ENCODE measurements at places on chromosomes 13 and 19.

DNA sequence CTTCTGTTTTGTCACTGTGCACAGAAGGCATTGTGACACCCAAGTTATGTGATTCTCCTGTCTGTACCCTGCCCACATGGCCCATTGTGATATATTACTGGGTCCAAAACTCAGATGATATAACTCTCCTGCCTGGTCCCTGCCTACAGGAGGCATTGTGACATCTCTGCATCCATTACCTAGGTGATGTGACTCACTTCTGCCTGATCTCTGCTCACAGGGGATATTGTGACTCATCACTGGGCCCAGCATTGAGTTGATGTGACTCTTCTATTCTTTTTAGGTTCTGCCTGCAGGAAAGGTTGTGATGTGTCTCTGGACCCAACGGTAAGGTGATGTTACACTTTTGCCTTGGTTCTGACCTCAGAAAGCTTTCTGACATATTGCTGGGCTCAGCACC, 67.9 kb upstream of the ZNF724 start:
- DNase-seq: no peak

DNA sequence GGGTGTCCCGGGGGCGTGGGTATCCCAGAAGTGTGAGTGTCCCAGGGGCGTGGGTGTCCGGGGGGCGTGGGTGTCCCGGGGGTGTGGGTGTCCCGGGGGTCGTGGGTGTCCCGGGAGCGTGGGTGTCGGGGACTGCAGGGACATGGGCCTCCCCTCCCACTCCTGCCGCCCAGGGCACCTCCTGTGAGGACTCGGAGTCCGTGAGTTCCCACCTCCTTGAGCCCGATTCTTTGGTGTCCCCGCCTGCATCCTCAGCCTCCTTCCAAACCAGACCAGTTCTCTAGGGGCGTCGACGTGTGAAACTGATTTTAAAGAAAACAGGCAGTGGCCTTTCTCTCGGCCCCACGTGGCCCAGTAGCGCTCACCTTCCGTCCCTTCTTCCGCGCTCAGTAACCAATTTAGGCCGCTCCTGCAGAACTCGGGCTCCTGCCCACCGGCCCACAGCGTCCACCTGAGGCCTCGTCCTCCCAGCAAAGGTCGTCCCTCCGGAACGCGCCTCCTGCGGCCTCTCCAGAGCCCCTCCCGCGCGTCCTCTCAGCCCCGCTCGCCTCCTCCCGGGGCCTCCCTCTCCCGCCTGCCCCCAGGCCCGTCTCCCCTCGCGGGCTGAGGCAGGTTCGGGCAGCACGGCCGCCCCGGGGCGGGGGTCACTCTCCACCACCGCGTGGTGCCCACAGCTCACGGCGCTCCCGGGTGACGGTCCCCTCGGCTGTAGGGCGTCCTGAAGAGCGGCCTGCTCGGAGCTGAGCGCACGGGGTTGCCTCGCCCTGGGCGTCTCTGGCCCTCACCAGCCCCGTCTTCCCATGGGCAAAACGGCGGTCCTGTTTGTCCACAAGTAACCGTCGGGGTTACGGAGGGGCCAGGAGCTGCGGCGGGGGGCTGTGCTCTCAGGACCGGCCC, 3.8 kb downstream of the F7 start:
- DNase-seq: no peak

DNA sequence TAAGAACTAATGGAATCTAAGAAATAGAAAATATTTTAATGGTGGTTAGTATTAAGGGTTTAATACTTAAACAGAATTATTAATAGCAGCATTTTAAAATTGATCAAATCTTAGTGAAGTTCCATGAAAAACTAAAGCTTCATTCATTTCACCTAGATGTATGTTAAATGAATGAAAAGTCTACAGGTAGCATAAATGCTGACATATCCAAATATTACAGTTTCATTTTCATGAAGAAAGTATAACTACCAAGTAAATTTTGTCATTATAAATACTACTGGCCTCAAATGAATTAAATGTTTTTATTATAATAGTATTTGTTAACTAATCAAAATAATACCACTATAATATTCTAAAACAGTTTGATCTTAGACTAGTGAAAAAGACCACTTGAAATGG, 403.3 kb downstream of the LIG4 start:
- no peak for DNase-seq

GRCh38 chr19:13538601-13539253, 32.4 kb upstream of the CACNA1A start:
- no peak for DNase-seq

- DNase-seq: no peak
Observed at GRCh38 chr13:60090574-60090973, 73.2 kb downstream of the DIAPH3 start.

GRCh38 chr13:19818223-19818842, 35.6 kb upstream of the PSPC1 start:
- no peak for DNase-seq

GRCh38 chr19:7869453-7869909, 4.7 kb downstream of the PRR36 start:
- no peak for DNase-seq

DNA sequence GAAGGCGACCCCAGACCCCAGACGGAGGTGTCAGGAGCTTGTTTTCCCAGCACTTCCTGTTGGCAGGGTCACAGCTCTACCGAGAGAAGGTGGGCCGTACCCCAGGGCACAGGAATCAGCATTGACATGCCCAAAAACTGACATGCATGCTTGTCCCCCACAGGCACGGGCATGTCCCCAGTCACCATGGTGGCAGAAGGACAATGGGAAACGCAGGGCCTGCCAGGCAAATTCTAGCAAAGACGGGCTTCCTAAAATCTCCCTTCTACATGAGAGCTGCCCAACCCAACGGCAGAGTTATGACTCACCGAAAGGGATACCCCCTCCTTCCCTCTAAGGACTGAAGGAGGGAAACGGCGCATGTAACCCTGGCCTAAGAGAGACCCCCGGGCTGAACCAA, 18.5 kb downstream of the TSHZ3 start:
- no peak for DNase-seq

GRCh38 chr19:30920222-30920621, 429.0 kb downstream of the TSHZ3 start:
- no peak for DNase-seq

- DNase-seq: no peak
Observed at GRCh38 chr13:27403727-27404385, 20.6 kb upstream of the GTF3A start.

DNA sequence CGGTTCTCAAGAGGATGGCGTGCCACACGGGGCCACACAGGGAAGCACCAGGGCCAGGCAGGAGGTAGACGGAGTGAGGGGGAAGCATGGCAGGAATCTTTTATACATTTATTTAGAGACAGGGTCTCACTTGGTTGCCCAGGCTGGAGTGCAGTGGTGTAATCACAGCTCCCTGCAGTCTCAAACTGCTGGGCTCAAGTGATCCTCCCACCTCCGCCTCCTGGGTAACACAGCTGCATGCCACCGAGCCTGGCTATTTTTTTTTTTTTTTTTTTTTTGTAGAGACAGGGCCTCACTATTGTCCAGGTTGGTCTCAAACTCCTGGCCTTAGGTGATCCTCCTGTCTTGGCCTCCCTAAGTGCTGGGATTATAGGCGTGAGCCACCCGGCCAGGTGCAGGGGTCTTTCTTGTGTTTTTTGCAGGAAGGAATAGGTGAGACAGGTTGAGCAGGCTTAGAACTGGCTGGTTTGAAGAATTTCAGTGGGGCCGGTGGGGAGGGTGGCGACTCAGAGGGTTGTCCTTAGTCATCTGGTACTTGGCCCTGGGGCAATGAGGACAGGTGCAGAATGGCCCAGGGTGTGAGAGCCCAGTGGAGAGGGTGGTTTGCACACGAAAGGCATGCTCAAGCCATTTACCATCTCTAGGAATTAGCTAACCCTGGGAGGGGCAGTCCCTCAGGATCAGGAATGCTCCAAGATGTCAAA, 7.6 kb downstream of the SSC5D start:
- DNase-seq: no peak

GRCh38 chr13:101556676-101557123, 104.2 kb downstream of the ITGBL1 start:
- no peak for DNase-seq
